ENCODE measurements at places on chromosomes 11 and 22. TPM values are rescaled to one million over a fixed set of nuclear protein-coding genes. Genes with fewer than 3 reads are reported as not detected.

MS4A6E gene
- not detected for total RNA-seq

GRM5 gene
- total RNA-seq: 19.7 TPM

GRCh38 chr22:25112538-25113253 is 87.0 kb upstream of the CRYBB3 start:
- DNase-seq: no peak
- peak overlapping the region; percentile 6 for H3K4me3 ChIP-seq
- no peaks in the 10 kb centered on the region for H3K27me3 ChIP-seq
- peaks cover 52% of the 10 kb centered on the region for H3K4me1 ChIP-seq

DNA sequence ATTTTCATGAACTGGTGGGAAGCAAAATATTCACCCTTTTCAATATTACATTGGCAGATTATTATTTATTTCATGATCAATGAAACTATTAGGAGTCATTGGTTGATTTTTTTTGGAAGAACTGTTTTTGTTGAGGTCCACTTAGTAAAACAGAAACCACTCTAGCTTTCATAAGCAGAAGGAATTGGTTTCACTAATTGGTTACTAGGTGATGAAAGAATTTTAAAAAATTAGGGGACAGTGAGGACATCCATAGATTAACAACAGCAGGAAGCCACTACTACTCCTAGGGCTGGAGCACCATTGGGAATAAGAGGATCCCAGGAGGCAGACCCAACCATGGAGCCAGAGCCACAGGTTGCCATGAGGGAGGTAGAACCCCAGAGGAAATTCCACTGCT is 74.4 kb upstream of the KCNA4 start:
- H3K27ac ChIP-seq: no peak overlapping the region
- no peak for DNase-seq
- no peaks in the 10 kb centered on the region for H3K27me3 ChIP-seq
- no peaks in the 10 kb centered on the region for H3K36me3 ChIP-seq
- no peaks in the 10 kb centered on the region for H3K4me1 ChIP-seq
- H3K4me3 ChIP-seq: no peak overlapping the region

Data from spinal cord (tissue), 10 donors.